Hematopoietic multipotent progenitor cell treated with erythropoietin and hydrocortisone succinate and interleukin-3 and kit ligand, for 8 days (in vitro differentiated cells): ENCODE measurements at places on chromosomes 1 and 21.

GRCh38 chr1:5109633-5110032 is 455.2 kb downstream of the AJAP1 start:
- DNase-seq, result no peak

GRCh38 chr1:107683191-107683657 is 281.8 kb downstream of the VAV3 start:
- no peak for DNase-seq

DNA sequence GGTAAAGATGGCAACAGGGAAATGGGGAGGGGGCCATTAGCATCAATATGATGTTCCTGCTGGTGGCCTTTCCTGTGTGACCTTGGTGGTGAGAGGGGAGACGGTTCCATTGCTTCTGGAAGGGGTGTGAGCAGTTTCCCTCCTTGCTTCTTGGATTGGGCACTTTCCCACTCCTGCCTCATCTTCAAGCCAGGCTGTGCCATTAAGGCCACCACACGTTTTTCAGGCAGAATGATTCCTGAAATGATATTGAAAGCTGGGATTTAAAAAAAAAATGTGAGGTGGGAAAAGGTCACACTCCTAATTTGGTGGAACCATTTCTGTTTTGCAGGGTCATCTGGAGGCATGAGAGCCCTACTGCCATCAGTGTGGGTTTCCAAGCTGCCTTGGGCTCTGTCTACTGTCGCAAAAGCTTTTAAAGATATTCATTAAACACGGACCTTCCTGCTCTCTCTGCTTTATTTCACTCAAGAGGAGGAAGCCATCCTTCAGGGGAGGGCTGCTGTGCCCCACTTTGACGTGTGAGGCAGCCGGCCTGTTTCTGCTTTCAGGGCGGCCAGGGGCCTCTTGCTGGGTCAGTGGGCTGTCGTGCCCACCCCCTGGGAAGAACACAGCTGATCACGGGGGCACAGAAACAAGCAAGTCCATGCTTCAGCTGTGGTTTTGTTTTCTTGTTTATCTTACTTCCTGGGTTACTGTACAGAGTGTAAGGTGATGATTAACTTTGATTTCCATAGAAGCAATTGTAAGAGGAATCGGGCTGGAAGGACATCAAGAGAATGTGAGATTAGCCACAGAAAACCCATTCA is 8.0 kb downstream of the RIIAD1 start:
- DNase-seq, result no peak

DNA sequence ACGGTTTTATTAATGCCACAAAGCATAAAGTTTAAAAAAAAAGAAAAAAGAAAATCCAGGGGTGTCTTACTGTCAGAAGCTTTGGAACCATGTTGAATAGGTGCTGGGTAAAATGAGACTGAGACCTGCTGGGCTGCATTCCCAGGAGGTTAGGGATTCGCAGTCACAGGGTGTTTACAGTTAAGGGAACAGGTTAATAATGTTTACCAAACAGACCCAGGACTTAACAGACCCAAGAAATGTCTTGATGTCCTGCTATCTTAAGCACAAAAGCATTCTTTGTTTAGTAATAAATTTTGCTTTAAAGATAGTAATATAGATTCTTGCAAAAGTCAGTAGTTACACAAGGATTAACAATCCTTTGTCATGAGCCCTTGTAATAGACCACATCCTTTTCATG is 54.7 kb downstream of the OLFML3 start:
- no peak for DNase-seq

DNA sequence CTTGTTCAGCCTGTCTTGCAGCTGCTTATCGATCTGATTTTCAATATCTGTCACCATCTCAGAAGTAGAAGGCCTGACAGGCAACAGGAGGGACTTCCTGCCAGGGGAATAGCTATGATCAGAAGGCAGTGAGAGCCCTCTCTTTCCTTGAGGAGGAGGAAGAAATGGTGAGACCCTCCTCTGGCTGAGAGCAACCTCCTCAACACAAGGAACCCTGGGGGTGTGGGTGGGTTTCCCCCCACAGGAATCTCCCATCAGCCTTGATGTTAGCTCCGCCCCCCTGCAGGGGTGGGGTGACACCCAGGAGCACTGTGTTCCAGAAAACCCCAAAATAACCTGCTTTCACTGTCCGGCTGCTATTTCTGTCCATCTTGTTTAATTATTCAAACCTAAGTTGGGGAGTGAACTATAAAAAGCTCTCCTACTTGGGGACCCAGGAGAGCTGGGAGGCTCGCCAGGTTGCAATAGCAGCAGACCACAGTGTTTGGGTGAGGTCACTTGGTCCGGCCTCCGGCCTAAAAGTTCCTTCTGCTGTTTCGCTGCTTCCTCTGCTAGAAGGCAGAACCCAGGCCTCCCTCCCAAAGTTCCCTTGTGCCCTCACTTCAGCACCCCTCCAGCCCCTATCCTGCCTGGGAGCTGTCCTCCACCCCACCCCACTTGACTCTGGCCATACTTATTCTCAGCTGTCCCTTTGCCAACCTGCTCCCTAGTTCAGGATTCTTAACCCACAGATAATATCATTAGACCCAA is 7.8 kb upstream of the MEF2D start:
- DNase-seq, result no peak

- DNase-seq, result no peak
Measured at GRCh38 chr21:45938453-45938755, 43.2 kb upstream of the COL6A1 start.

GRCh38 chr1:35364741-35365140 is 96.2 kb downstream of the ZMYM4 start:
- DNase-seq, result no peak

DNA sequence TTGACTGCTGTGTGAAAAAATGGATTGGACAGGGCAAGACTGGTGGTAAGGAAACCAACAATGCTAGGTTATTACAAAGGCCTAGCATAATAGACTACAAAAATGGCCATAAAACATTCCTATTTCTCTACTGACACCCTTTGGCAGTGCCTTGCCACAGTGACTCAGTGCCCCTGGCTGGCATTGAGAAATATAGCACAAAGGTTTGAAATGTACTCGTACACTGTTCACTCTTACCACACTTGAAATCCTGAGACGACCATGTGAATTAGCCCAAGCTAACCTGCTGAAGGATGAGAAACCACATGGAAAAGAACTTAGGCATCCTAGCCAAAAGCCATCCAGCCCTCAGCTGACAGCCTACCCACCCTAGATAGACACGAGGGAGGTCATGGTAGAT is 149.8 kb upstream of the PALMD start:
- no peak for DNase-seq

GRCh38 chr1:8047686-8048445 is 21.8 kb upstream of the ERRFI1 start:
- no peak for DNase-seq

DNA sequence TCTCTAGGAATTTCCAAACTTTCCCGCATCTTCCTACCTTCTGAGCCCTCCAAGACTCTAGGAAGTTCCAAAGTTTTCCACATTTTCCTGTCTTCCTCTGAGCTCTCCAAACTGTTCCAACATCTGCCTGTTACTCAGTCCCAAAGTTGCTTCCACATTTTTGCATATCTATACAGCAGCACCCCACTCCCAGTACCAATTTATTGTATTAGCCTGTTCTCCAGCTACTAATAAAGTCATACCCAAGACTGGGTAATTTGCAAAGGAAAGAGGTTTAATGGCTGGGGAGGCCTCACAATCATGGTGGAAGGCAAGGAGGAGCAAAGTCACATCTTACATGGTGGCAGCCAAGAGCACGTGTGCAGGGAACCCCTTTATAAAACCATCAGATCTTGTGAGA is 82.9 kb upstream of the DSCAM start:
- no peak for DNase-seq

GRCh38 chr1:171226747-171227370 is 21.4 kb upstream of the FMO1 start:
- DNase-seq, result peak; percentile 58

GRCh38 chr1:47722909-47723580 is 274.1 kb downstream of the TRABD2B start:
- no peak for DNase-seq

GRCh38 chr1:104702731-104703130 is 953.0 kb downstream of the AMY1C start:
- DNase-seq, result no peak

- DNase-seq, result no peak
Measured at GRCh38 chr1:216927633-216928032, 204.4 kb upstream of the ESRRG start.

- DNase-seq, result peak; percentile 56
Measured at GRCh38 chr1:87329051-87329525, 408 bp downstream of the LMO4 start.

- no peak for DNase-seq
Measured at GRCh38 chr1:12157366-12158231, 9.2 kb upstream of the TNFRSF1B start.

DNA sequence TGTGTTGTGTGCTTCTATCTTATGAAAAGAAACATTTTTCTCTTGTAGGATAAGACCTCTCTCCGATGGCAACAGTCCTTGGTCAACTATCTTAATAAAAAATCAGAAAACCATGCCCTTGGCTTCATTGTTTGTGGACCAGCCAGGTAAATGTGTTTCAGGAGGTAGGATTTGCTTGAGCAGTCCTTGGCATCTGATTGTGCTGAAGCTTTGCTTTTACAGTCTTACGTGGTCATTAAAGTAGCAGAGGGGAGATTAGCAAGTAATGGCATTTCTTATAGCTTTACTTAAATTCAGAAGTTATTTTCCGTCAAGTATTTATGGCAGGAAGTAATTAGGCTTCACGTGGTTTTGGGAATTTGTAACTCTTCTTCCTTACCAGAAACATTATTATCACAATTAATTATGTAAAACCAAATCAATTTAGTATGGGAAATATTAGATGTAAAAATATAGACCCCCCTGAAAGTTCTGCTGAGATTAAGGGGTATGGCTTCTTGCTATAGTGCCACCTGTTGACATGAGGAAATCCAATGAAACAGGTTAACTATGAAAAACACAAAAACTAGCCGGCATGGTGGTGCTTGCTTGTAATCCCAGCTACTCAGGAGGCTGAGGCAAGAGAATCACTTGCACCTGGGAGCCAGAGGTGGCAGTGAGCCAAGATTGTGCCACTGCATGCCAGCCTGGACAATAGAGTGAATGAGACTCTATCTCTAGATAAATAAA is 49.0 kb downstream of the MAP3K21 start:
- DNase-seq, result no peak

DNA sequence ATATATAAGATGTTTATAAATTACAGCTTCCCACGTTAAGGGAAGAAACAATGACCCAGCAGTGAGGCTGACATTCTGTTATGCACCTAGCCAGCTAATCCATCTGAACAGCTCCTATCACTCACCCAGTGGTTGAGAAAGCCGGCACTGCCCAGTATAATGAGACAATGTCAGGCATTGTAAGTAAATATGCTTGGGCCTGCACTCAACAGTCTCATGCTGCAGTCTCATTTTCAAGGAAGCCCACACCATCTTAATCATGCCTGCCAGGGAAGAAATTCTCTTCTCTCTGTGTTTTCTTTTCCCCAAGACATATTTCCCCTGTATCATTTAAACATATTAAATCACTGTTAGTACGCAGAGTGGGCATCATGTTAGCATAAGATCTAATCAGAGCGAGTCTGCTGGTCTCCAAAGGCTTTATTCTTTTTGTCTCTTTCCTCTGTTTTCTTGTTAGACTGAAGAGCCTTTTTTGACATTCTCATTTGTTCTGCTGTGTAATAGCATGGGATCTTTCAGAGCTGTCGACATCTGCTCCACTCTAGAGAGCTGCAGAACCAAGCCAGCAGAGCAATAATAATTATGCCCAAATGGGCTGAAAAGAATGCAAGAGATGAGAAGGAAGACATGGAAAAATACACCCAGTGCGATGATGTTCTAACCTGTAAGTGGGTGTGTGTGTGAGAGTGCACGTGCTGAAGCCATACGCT is 67.6 kb upstream of the SLC22A15 start:
- DNase-seq, result no peak

GRCh38 chr1:156262461-156263287 is 14.8 kb upstream of the PAQR6 start:
- DNase-seq, result no peak

DNA sequence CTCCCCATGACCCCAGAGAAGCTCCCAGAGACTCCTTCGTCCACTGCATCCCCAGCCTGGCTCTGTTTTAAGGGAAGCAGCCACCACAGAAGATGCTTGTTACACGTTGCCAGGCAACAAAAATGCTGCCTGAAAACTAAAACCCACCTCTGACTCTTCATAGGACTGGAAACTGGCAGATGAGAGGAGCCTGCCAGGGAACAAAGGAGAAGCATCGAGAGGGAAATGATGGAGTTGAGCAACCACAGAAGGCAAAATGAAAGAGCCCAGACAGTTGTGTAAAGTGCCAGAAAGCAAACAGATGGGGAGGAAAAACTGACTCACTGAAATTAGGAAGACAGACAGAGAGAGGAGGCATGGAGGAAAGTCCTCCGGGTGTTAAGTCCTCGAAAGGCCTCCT is 118.4 kb downstream of the KCNN3 start:
- DNase-seq, result no peak

DNA sequence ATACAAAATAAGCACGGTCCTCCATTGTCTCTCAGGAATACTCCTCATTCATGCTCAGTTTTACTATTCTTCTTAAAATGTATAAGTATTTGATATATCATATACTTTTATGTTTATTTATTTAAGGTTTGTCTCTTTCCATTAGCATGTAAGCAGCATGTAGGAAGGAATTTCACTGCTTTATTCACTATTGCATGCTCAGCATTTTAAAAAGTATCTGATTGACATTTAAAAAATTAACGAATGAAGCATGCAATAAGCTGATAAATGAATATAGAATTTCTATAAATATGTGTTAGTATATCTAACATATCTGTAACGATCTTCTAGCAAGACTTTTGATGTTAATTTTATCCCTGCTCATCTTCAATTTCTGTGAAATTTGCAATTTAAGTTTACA is 402.7 kb upstream of the BRINP3 start:
- DNase-seq, result no peak

GRCh38 chr1:12386130-12386529 is 156.3 kb downstream of the VPS13D start:
- no peak for DNase-seq

- DNase-seq, result no peak
Measured at GRCh38 chr1:116460261-116460660, 87.2 kb downstream of the ATP1A1 start.

DNA sequence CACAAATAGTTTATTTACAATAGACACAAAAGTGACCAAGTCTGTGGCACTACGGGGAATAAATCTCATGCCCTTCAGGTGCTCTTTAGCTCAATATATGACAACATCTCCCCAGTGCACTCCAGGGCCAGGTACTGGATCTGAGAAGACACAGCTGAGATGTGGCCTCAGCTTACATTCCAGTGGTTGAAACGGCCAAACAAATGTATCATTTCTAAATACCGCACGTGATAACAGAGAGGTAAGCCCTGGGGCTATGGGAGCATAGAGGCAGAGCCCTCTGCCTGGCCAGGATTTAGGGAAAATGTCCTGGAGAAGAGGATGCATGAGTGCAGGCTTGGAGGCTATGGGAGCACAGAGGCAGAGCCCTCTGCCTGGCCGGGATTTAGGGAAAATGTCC is 630.5 kb downstream of the SMYD3 start:
- no peak for DNase-seq
